Esophagus squamous epithelium (tissue), 5 donors: ENCODE measurements at places on chromosomes 7 and 10.

- no peak for DNase-seq
- H3K27me3 ChIP-seq, result peaks cover 59% of the 10 kb centered on the region
- H3K4me3 ChIP-seq, result no peak overlapping the region
- H3K27ac ChIP-seq, result no peak overlapping the region
- H3K4me1 ChIP-seq, result peaks cover 27% of the 10 kb centered on the region
These were observed 2.6 kb downstream of the GRIFIN start for GRCh38 chr7:2473496-2474180.

- H3K27me3 ChIP-seq, result no peaks in the 10 kb centered on the region
- H3K4me1 ChIP-seq, result peaks cover 35% of the 10 kb centered on the region
- H3K4me3 ChIP-seq, result no peak overlapping the region
- DNase-seq, result no peak
These were observed 297.7 kb downstream of the CCDC3 start for GRCh38 chr10:12703813-12704212.

- no peaks in the 10 kb centered on the region for H3K36me3 ChIP-seq
- H3K27ac ChIP-seq, result no peak overlapping the region
- no peaks in the 10 kb centered on the region for H3K4me1 ChIP-seq
- no peaks in the 10 kb centered on the region for H3K27me3 ChIP-seq
- no peak for DNase-seq
- no peak overlapping the region for H3K4me3 ChIP-seq
These were observed 34.7 kb upstream of the DPYSL4 start for GRCh38 chr10:132151951-132152505.

GRCh38 chr7:55565681-55566080 is 6.6 kb downstream of the VOPP1 start:
- no peak for DNase-seq
- H3K27me3 ChIP-seq, result no peaks in the 10 kb centered on the region
- H3K36me3 ChIP-seq, result no peaks in the 10 kb centered on the region
- H3K4me1 ChIP-seq, result peaks cover 51% of the 10 kb centered on the region

GRCh38 chr10:3928569-3928968 is 143.6 kb upstream of the KLF6 start:
- no peaks in the 10 kb centered on the region for H3K27me3 ChIP-seq
- H3K36me3 ChIP-seq, result no peaks in the 10 kb centered on the region
- DNase-seq, result no peak
- H3K4me3 ChIP-seq, result no peak overlapping the region
- H3K4me1 ChIP-seq, result peaks cover 5% of the 10 kb centered on the region

- H3K36me3 ChIP-seq, result no peaks in the 10 kb centered on the region
- H3K27me3 ChIP-seq, result no peaks in the 10 kb centered on the region
- no peak overlapping the region for H3K27ac ChIP-seq
These were observed 91.8 kb downstream of the SEPTIN14 start for GRCh38 chr7:55770778-55771177.

DNA sequence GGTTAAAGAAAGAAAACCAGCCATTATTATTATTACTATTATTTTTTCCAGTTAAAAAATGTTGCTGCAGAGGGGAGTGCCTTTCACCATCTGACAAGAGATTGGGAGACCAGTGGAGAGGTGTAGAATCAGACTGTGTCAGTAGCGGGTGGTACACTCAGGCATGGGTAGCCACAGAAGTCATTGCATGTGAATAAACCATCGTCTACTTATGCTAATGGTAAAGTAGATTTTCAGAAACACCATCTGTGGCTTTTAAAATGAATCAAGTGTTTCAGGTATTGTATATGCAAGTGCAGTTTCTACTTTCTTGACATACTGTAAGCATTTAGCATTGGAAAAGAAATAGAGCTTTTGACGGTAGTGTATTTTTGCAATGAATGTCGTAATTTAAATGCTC is 131.5 kb upstream of the SP8 start:
- H3K36me3 ChIP-seq, result no peaks in the 10 kb centered on the region
- no peaks in the 10 kb centered on the region for H3K27me3 ChIP-seq
- DNase-seq, result no peak
- no peak overlapping the region for H3K4me3 ChIP-seq
- H3K27ac ChIP-seq, result no peak overlapping the region

- no peaks in the 10 kb centered on the region for H3K36me3 ChIP-seq
- no peak overlapping the region for H3K4me3 ChIP-seq
- H3K27ac ChIP-seq, result no peak overlapping the region
- H3K4me1 ChIP-seq, result no peaks in the 10 kb centered on the region
These were observed 44.2 kb downstream of the SVOPL start for GRCh38 chr7:138656952-138657351.

GRCh38 chr7:80643336-80643915 is 5.0 kb downstream of the CD36 start:
- H3K27me3 ChIP-seq, result no peaks in the 10 kb centered on the region
- H3K36me3 ChIP-seq, result no peaks in the 10 kb centered on the region
- peaks cover 10% of the 10 kb centered on the region for H3K4me1 ChIP-seq
- no peak for DNase-seq
- H3K27ac ChIP-seq, result peak overlapping the region; percentile 58

DNA sequence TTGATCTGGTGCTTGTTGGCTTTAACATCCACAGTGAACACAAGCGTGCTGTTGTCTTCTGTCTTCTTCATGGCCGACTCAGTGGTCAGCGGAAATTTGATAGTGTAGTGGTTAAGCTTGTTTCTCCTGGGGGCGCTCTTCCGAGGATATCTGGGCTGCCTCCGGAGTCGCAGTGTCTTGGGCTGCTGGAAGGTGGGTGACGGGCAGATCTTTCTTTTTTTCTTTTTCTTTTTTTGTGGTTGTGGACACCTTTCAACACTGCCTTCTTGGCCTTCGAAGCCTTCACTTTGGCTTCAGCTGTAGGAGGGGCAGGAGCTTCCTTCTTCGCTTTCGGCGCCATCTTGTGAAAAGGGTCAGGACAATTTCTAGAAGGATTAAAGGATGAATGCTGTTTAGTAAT is 23.8 kb upstream of the RPA3 start:
- H3K4me3 ChIP-seq, result no peak overlapping the region
- DNase-seq, result no peak
- H3K27ac ChIP-seq, result no peak overlapping the region

- no peaks in the 10 kb centered on the region for H3K4me1 ChIP-seq
- DNase-seq, result no peak
- no peak overlapping the region for H3K4me3 ChIP-seq
- no peaks in the 10 kb centered on the region for H3K36me3 ChIP-seq
- H3K27me3 ChIP-seq, result no peaks in the 10 kb centered on the region
These were observed 224.7 kb downstream of the LHFPL3 start for GRCh38 chr7:104553074-104553473.

GRCh38 chr10:94623572-94623971 is 60.0 kb upstream of the CYP2C18 start:
- DNase-seq, result no peak
- no peak overlapping the region for H3K4me3 ChIP-seq
- H3K27me3 ChIP-seq, result no peaks in the 10 kb centered on the region
- no peak overlapping the region for H3K27ac ChIP-seq
- peaks cover 15% of the 10 kb centered on the region for H3K4me1 ChIP-seq
- H3K36me3 ChIP-seq, result no peaks in the 10 kb centered on the region

DNA sequence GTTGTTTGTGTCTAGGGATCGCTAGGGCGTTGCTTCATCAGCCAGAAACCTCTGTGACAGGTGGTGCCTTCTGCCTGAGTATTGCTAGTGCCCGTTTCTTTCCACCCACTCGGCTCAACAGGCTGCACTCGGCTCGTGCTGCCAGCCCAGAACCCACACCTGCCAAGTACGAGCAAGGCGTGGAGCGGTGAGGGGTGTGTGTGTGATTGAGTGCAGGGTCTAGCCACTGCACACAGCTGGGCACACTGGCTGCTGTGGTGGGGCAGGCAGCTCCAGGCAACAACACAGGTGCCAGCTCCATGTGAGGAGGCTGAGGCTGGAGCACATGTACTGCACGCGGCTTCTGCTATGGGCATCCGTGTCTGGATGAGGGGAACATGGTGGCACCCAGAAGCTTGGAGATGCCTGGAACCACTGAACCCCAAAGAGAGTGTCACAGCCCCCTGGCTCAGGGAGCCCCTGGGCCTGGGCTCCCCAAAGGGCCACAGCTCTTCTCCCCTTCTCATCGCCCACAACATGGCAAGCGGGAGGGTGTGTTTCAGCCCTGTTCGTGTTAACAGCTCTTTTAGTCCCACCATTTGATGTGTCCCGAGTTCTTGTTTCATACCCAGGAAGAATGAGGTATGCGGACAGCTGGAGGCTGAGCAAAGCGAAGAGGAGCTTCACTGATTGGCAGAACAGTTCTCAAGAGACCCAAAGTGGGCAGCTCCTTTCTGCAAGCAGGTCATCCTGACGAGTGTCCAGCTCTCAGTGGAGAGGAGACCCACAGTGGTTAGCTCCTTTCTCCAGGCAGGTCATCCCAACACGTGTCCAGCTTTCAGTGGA is 78.1 kb downstream of the HDAC9 start:
- DNase-seq, result no peak
- H3K27ac ChIP-seq, result no peak overlapping the region
- no peaks in the 10 kb centered on the region for H3K27me3 ChIP-seq
- no peak overlapping the region for H3K4me3 ChIP-seq
